ENCODE measurements at places on chromosomes 5 and 9.
A peak's percentile ranks its signal among the peaks of the same experiment; 100 is the strongest.

DNA sequence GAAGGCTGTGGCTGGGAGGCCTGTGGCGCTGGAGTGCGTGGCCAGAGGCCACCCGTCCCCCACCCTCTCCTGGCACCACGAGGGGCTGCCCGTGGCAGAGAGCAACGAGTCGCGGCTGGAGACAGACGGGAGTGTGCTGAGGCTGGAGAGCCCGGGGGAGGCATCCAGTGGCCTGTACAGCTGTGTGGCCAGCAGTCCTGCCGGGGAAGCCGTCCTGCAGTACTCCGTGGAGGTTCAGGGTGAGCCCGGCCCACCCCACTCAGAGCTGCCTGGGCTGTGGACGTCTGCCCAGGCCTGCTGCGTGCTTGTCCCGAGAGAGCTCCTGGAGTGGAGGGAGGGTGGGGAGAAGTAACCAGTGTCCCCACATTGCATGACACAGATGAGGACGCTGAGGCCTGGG, 89.2 kb downstream of the HMCN2 start:
- no peak for DNase-seq

DNA sequence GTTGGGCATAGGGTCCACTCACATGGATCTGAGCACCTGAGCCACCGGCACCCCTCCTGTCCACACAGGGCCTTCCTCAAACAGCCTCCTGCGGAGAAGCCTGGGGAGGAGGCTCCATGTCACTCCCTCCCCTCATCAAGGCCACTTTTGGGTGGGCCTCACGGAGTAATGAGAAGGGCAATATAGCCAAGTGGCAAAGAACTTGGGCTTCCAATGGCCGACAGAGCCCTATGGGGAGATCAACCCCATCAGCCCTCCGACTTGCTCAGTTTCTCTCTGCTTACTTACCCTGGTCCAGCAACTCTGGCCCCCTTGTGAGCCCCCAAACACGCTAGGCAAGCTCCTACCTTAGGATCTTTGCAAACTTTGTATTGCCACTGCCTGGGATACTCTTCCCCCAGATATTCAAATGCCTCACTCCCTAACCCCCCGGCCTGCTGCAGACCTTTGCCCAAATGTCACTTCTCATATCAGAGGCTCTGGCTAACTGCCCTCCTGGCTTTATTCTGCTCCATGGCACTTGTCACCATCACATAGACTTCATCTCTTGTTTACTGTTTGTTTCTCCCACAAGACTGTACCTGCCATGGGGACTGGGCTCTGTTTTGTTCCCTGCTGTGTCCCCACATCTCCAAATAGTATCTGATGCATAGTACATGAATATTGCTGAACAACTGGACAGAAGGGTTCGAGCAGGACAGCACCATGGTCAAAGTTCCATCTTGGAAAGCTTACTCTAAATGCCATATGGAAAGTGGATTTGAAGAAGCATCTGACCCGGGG, 220.8 kb downstream of the FSTL4 start:
- DNase-seq, result no peak

GRCh38 chr9:72278959-72279358, 86.0 kb downstream of the ZFAND5 start:
- no peak for DNase-seq

DNA sequence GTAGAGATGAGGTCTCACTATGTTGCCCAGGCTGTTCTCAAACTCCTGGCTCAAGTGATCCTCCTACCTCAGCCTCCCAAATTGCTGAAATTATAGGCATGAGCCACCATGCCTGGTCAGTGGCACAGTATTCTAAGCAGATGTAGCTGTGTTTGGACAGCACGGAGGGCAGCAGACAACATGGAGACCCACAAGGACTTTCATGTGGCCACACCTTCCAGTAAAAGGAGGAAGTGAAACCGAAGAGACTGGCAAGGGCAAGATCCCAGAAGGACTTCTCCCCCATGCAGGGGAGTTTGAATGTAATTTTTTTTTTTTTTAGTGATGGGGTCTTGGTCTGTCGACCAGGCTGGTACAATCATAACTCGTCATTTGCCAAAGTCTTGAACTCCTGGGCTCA, 172.2 kb downstream of the TRPM3 start:
- no peak for DNase-seq

GRCh38 chr9:2043881-2044462, 28.8 kb downstream of the SMARCA2 start:
- DNase-seq, result no peak

GRCh38 chr9:88681434-88681833, 146.5 kb downstream of the NXNL2 start:
- DNase-seq, result no peak

DNA sequence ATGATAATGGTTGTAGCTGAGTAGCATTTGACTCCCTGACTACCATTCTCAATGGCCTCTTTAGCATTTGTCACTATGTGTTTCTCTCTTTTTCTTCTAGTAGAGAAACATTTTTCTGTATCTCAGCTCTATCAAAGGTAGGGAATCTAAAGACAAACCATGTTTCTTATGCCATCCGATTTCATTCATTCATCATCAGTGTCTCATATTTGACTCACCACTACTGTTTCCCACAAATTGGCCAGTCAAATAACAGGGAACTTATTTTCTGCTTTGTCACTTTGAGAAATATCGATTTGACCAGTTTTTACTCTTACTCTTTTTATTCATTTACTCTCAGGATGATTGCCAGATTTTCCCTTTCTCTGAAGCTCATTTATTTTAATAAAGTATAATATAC, 282.3 kb downstream of the TMEM167A start:
- no peak for DNase-seq

DNA sequence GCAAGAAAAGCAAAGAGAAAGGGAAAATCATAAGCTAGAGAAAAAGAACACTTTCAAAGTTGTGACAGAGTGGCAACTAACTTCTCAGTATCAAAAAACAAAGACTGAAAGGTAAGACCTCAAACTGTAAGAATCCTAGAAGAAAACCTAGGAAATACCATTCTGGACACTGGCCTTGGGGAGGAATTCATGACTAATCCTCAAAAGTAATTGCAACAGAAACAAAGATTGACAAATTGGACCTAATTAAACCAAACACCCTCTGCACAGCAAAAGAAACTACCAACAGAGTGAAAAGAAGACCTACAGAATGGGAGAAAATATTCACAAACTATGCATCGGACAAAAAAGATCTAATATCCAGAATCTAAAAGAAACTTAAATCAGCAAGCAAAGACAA, 79.1 kb downstream of the FEM1C start:
- DNase-seq, result no peak

- no peak for DNase-seq
These were observed 15.9 kb upstream of the TRIM14 start for GRCh38 chr9:98134702-98135557.

DNA sequence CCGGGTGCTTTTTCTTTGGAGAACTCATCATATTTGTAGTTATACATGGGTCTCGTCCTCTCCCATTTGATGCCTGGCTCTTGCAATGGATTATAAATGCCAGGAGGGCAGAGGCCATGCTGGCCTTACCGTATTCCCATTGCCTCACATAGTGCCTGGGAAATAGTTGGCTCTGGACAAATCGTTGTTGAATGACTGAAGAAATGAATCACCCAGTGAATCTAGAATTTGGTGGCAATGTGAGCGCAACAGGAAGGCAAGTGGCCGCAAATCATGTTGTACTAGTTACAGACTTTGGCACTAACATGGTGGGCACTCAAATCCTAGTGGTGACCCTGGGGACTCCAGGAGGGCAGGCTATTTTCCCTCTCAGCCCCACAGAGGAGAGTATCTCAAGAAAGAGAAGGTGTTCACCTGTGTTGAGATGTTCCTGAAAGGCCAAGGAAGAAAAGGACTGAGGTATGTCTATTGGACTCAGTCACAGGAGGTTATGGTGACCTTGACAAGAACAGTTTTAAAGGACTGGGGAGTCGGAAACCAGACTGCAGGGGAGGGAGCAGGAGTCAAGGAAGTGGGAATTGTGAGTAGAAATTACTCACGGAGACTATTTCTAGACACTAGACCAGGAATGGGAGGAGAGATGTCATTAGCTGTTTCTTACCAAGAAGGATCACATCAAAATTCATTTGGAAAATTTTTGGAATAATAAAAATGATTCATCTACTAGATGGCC, 61.7 kb upstream of the COL15A1 start:
- DNase-seq, result no peak

- no peak for DNase-seq
These were observed 50.7 kb upstream of the SHB start for GRCh38 chr9:38119560-38120236.

GRCh38 chr9:132669698-132670456, at the start of gene DDX31:
Gene DDX31, minus strand, starts transcription at chr9:132669983. Its CDS starts 49 bp downstream, at chr9:132669934.
- peak; percentile 83 for DNase-seq

DNA sequence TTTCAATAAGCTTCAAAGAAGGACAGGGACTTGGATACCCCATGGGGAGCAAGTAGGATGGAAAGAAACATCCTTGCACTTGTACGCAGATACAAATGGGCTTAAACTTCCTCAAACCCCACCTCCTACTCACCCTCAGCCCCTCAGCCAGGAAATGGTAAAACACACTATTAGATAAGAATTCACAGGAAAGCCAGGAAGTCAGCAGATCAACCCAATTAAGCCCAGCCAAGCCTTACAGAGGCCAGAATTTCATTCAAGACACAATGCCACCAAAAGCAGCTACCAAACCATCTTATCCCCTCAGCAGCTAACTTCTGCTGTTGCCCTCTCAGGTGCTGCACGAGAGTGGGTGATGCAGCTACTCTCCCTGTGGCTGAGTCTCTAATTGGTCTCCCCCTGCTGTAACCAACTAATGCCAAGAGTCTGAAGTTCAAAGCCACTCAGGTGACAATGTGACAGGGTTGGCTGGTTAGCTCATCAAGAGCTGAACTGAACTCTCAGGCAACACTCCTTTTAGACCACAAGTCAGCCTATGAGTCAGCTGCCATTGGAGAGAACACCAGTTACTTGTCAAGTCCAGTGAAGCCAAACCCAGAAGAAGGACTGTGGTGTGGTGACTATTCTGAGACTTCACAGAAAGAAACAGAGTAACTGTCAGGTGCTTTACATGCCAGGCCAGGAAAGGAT, 201.9 kb downstream of the ZNF608 start:
- DNase-seq, result no peak

DNA sequence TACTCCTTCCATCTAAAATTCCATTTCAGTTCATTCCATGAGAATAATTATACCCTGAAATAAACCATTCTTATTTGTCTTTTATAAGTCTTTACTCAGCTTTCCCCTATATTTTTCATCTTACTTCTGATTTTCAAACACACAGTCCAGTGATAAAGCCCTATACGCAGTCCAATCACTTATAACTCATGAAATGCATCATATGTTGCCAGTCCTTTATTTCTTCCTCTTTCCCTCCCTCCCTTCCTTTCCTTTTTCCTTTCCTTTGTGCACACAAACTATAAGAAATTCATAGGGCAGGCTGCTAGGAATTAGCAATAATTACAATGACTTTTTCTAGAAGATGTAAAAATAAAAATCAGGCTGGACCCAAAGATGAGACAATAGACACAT, 58.8 kb upstream of the RPS23 start:
- no peak for DNase-seq

GRCh38 chr5:126538579-126538978, 56.4 kb downstream of the ALDH7A1 start:
- no peak for DNase-seq

- no peak for DNase-seq
These were observed 50.8 kb upstream of the FOXE1 start for GRCh38 chr9:97802276-97802675.

- DNase-seq, result no peak
These were observed 1106.7 kb downstream of the DTWD2 start for GRCh38 chr5:117881426-117882230.

DNA sequence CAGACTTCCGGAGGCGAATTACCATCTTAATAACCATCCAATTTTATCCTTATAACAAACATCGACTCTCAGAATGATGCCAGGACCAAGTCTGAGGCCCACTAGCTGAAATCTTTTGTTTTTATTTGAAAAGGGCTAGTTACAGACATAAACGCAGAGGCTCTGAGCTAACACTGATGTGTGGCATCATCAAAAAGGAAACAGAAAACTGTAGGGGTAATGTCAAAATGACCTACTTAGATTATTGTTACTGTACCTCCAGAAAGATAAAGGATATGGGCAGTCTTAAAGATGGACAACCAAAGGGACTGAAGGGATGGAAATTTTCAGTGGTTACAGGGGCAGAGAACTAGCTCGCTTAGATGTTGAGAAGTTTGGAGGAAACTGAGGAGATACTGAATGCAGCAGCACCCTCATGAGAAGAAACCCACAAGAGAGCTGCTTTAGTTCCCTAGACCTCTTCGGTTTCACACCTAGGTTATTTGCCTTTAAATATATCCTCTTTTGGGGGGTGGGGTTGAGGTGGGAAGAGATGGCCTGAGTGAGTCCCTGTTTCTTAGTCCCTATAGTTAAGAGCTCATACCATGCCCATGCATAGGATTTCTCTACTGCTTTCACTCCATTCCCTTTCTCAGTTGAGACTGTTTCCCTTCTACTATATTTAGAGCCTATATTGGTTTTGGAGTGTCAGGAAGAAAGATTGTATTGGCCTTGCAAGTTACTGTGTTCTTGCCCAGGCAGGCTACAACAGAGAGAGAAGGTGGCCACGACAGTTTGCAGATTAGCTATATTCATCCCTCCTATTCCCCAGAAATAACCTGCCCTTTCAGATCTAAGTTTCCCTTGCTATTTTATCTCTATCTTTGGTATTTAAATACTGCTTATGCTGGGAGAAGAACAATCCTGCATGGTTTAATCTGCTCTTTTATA, 320.4 kb upstream of the EFNA5 start:
- no peak for DNase-seq

DNA sequence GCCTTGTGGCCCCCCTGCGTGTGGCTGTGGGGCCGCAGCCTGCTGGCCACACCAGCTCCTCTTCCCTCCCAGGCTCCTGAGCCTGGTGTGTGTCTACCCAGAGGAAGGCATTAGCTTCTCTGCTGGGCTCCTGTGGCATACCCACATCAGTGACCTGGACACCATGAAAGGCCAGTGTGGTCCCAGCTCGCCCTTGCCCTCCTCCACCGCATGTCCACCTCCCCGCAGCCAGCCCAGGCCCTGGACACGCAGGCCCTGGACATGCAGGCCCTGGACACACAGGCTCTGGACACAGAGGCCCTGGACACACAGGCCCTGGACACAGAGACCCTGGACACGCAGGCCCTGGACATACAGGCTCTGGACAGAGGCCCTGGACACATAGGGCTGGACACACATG, 153.4 kb upstream of the PPP1R26 start:
- DNase-seq, result no peak

All from activated T-helper 9 cell treated with anti-CD3 and anti-CD28 coated beads, Interleukin-2, amount 50 U/mL, for 16 hours (primary cell).